HEK293T (cell line): ENCODE measurements at places on chromosomes 13 and 19.

GRCh38 chr13:92719868-92720267 is 506.7 kb upstream of the GPC6 start:
- peak; percentile 79 for DNase-seq

GRCh38 chr13:28560612-28561011 is 65.7 kb upstream of the FLT1 start:
- DNase-seq, result no peak

DNA sequence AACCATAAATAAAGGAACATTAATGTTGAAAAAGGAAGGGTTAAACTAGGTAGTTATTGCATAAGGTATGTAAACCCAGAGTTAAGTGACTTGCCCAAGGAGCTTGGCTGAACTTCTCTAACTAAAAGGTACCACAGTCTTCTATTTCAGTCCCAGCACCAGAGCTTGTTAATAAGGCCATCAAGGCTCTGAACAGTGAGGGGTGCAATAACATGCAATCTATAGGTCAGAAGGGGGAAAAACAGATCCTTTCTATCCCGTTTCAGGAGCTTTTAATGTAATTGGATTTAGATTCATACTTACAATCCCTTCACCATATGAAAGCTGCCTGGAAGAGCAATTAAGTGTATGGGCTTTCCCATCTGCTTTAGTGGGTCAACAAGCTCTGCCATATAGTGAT is 441.5 kb upstream of the SPRY2 start:
- no peak for DNase-seq

GRCh38 chr13:46160471-46161066 is 21.4 kb downstream of the LCP1 start:
- DNase-seq, result peak; percentile 68

GRCh38 chr13:67506407-67506806 is 276.3 kb upstream of the PCDH9 start:
- no peak for DNase-seq

GRCh38 chr13:75760131-75761021 is 124.2 kb downstream of the LMO7 start:
- DNase-seq, result peak; percentile 60

DNA sequence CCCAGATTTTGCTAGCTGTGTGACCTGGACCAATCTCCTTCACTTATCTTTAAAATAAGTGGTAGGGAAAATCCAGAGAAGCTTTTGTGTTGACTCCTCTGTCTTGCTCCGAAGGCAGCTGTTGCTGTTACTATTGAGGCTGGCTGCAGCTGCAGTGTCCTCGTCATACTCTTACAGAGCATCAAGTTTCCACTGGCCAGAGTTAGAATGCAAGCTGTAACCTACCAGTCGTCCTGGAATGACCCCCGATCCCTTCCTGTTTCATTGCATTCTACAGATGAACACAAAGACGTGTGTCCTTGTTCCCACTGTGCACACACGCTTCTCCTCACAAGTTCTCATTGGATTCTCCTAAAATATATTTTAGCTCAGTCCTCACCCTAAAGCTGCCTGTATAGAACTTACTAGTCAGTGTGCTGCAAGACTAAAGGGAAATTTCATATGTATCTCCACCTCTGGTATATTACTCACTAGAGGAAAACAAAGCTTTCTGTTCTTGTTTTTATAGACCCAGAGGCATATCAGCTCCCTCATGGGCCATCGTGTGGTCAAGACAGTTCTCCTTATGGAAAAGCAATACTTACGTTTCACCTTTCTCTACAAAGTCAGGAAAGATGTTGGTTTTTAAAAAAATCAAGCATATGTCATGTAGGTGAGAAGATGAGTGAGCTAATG is 589.8 kb downstream of the LMO7 start:
- DNase-seq, result no peak

DNA sequence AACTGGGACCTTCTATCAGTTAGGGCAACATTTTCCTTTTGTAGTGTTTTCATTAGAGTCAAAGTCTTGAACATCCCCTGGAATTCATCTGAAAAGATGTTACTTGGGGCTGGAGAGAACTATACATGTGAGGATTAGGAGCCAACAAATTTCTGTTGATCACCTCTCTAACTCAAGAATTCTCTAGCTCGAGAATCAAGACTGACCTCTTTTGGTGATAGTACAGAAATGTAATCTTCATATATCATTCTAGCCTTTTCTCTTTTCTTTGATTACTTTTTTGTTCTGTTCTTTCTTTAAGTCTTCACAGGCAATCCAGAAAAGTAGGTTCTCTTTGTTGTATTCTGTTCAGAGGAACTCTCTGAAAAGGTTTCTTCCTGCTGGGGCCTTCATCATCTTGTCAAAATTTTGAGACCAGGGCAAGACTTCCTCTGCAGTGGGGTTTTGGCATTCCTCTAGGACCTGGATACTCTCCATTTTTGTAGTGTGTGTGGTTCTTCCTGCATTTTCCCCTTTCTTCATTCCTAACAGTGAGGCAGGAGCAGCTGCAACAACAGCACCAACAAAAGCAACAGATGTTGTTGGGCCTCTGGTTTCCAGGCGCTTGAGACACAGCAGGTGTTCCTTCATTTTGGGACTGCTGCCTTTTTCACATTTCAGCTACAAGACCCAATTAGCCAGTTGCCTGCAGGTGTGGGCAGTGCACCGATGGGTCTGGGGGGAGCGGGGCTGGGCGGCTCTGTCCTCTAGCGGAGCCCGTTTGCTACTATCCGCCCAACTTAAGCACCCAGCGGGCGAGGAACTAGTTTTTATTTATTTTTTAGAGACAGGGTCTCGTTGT is 26.2 kb downstream of the ELF1 start:
- no peak for DNase-seq

DNA sequence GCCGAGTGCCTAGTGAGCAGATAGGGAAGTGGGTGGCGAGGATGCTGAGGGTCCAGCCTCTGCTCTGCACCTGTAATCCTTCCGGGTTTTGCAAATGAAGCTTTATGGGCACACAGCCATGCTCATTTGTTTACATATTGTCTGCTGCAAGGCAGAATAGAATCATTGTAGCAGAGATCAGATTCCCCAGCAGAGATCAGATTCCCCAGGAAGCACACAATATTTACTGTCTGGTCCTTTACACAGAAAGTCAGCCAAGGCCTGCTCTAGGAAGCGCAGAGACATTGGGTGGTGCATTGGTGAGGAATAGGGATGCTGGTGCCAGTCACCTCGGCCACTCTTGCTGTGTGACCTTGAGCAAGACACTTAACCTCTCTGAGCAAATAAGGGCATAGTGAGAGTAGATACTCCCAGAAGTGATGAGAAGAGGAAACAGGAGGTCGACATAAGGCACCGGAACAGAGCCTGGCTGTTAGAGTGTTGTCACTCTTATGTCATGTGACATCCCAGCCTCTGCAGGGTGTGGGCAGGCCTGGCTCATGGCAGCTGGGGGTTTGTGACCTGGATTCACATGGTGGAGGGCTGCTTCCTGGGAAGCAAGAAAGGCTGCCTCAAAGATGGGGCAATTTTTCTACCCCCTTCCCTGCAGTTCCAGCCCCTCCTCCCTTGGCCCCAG is 25.6 kb downstream of the CARM1 start:
- no peak for DNase-seq

DNA sequence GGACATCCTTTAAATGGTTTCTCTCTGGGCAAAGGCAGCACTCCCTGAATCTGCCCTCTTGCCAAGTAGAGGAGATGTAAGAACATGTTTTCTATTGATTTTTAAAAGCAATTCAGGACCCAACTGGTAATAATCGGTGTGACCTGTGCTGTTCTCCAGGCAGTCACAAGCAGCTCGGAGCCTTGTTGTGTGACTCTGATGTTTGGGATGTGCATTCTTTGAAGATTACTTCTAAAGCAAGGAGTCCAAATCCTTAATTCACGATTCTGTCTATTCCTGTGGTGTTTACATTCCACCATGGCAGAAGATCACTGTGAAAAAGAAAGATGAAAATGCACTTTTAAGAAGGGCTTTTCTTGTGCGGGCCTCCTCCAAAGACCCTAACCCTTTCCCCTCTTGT is 122.3 kb upstream of the ZNF536 start:
- DNase-seq, result no peak

GRCh38 chr13:96274046-96274445 is 184.1 kb downstream of the HS6ST3 start:
- no peak for DNase-seq

DNA sequence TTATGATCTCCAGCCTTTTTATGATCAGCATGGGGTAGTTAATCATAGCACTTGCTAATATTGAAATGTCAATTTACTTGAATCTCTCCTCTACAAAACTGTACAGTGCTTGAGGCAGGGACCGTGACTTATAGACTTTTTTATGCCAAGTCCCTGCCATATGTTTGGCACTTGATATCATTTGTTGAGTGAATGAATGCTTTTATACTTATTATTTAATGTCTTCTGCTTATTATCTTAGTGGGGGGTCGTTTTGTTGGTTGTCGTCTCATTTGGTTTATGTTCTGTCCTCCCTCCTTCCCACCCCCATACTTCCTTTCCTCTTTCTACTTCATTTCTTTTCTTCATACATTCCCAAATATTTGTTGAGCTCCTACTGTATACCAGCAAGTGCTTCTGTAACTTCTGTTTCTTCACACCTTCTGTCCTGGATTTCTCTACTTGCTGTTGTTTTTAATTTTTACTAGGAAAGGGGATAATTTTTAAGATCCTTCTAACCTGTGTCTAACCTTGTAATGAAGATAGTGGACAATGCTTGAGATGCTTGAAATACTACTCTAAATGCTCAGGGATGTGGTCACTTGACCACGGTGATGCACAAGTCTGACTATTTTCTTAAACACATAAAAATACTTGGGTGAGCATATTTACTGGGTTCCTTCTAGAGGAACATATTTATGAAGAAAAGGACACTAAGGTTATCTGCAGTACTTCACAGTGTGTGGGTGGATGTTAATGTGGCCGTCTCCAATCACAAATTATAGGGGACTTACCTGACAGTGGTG is 223.8 kb downstream of the TDRD3 start:
- no peak for DNase-seq

GRCh38 chr19:57620673-57621348 is 6.8 kb downstream of the ZNF134 start:
- no peak for DNase-seq

DNA sequence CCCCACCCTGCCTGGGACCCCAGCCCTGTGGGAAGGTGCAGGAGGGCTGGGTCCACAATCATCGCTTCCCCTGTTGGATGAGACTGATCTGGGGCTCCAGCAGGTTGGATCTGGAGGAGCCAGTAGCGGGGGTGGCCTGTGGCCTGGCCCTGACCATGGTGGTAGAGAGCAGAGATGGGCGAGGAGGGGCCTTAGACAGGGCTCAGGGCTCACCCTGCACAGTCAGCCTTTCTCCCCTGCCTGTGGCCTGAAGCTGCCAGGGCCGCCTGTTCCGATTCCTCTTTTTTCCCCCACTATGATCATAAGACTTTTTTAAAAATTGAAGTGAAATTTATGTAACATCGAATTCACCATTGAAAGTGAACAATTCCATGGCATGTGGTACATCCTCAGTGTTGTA is 18.2 kb downstream of the SIN3B start:
- no peak for DNase-seq

DNA sequence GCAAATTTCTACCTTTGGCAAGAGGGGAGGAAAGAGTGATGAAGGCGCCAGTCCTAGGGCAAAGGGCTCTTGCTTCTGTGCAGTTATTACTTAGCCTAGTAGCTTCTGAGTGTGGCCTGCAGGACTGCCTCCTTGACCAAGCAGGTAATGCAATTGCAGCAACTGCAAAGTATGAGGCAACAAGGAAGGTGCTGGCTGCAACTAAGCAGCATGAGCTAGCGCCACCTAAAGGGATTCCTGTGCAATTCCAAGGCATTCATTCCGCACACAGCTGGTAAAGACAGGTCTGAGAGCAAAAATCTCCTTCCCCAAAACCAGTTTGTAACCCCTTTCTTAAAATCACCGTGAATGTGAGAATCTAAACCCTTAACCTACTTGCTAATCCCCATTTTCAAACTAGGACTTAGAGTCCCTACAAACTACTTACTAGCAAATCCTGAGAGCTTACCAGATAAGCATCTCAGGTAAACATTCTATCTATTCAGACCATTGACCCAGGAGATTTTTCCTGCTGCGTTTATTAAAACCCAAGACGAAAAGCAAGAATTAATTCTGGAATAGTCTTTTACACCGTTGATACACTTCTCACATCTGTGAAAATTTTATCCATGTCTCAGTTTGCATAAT is 62.9 kb downstream of the DCT start:
- DNase-seq, result peak; percentile 84

GRCh38 chr13:94030415-94031119 is 448.9 kb downstream of the DCT start:
- no peak for DNase-seq

DNA sequence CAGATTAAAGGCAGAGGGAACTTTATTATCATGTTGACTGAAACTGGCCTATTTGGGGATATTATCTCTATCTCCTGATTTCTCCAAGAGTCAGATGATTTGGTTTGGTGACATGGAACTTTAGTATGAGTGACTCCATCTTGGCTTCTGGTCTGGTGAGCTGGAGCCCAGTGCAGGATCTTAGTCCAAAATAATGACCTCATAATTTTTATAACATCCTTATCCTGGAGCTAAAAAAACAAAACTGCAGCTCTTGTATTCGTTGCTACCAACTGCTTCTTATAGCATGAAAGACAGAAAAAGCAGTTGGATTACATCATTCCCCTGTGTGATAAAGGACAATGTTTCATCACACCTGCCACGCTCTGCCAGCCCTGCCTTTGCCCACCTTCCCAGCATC is 39.3 kb upstream of the RNF17 start:
- no peak for DNase-seq

DNA sequence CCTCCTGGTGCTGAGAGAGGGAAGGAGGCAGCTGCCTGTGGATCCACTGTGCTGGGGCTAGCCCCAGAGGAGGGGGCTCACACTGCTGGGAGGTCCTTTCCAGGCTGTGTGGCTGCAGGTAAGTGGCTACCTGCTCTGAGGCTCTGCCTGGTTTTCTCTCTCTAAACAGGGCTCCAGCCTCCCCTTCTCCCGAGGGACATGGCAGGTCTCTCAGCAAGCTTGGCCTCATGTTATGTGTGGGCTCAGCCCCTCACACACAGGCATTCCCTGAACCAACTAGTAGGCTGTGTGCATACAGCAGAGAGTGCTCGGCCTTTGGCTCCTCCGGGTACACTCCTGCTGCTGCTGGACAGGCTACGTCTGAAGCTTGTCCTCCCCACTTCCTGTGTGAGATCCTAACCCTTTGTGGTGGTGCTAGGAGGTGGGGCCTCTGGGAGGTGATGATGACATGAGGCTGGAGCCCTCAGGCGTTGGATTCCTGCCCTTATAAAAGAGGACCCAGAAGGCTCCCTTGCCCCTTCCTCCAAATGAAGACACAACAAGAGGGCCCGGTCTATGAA is 4.2 kb downstream of the ZNF835 start:
- no peak for DNase-seq

DNA sequence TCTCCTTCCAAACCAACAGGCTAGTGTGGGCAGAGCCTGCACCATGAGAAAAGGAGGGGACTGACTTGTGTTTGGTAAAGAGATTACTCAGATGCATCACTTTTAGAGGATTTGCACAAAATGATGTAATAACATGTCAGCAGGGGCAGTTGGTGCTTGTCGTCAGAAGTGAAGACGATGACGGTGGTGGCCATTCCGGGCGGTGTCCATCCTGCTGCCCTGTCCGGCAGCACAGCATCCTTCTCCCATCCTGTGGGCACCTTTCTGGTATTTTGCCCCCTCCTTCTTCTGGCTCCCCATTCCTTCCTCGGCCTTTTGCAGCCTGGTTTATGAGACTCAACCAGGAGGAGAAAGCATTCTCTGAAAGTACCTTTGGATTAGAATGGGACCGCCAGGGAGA is 160.1 kb downstream of the TEX29 start:
- no peak for DNase-seq

GRCh38 chr13:39766464-39767158 is 111.1 kb downstream of the COG6 start:
- DNase-seq, result no peak
